ENCODE measurements at places on chromosomes 6 and 20. TPM values are rescaled to one million over a fixed set of nuclear protein-coding genes. Genes with fewer than 3 reads are reported as not detected.

GRCh38 chr6:20877008-20877937 lies 343.0 kb downstream of the CDKAL1 start:
- DNase-seq: no peak

DNA sequence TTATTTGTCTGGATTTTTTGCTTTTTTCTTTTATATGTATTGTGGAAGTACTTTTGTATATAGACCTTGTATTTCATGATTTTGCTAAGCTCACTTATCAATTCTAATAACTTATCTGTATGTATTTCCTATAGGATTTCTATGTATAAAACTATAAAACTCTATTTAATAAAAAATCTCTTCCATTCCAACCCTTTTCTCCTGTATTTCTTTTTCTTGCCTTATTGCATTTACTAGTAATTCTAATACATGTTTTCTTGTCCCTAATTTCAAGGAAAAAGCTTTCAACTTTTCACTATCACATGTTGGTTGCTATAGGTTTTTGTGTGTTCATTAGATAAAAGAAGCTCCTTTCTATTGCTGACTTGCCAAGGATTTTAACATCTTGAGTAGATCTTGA lies 125.3 kb downstream of the MBOAT1 start:
- no peak for DNase-seq

GRCh38 chr6:168097221-168097620 lies 18.2 kb upstream of the FRMD1 start:
- DNase-seq: no peak

DNA sequence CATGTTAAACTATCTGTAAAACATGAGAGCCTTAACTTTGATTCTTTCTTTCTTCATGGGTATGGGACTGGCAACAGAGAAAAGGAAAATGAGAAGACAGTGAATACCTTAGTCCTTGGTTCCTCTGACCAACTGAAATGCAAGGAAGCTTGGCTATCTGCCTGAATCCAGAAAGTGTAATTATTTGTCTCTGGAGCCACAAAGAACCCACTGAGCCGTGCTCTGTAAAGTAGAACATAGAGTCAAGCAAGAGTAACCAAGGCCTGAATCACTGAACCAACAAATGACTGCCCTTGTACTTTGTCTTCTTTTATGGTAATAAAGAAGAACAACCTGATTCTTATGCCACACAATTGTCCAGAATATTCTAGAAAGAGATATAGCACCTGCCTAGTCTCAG lies 27.6 kb downstream of the PKHD1 start:
- peak; percentile 19 for DNase-seq

DNA sequence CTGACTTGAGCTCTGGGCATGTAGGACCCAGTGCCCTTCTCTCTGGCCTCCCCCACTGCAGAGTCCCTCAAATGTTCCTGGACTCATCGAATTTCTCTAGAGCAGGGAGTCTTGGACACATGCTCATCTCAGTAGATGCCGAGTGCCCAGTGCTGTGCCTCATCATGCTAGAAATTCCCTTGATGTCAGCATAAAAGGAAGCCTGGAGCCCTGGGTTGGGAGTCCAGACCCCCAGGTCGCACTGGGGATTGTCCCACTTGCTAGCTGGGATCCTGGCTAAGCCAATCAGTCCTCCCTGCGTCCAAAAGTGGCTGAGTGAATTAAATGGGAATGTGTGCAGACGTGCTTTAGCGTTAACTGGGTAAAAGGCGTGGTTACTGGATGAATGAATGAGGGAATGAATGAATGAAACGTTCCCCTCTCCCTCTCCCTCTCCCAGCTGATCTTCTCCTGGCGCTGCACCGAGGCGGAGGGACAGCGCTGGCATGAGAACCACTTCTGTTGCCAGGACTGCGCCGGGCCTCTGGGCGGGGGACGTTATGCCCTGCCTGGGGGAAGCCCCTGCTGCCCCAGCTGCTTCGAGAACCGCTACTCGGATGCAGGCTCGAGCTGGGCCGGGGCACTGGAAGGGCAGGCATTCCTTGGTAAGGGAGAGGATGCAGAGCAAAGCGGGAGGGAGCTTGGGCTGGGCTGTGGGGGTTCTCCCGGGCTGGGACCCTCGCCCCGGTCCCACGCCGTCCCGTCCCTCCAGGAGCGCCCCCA lies 1.6 kb upstream of the TOMM6 start:
- DNase-seq: peak; percentile 21

- peak; percentile 98 for DNase-seq
These were observed at the start of gene TFB1M for GRCh38 chr6:155314092-155314772. Gene TFB1M, minus strand, starts transcription at chr6:155314484. Its CDS starts 56 bp downstream, at chr6:155314428.

WFDC5 gene
- not detected for polyA plus RNA-seq

ATP9A gene
- 55.8 TPM for polyA plus RNA-seq

RNF182 gene
- 4.1 TPM for polyA plus RNA-seq

UNC5CL gene
- polyA plus RNA-seq: 10.7 TPM
